ENCODE measurements at places on chromosomes 7 and 10. TPM values are rescaled to one million over a fixed set of nuclear protein-coding genes. Genes with fewer than 3 reads are reported as not detected.

The PLAC9 gene
- total RNA-seq = not detected

The TEX47 gene
- not detected for total RNA-seq

The SPAM1 gene
- not detected for total RNA-seq

The AGMO gene
- not detected for total RNA-seq

The TRPV6 gene
- not detected for total RNA-seq

GRCh38 chr7:140639366-140640053 lies 1.1 kb downstream of the DENND2A start:
- peaks cover 22% of the 10 kb centered on the region for H3K27me3 ChIP-seq
- DNase-seq = peak; percentile 32
- H3K27ac ChIP-seq = peak overlapping the region; percentile 92
- H3K4me3 ChIP-seq = peak overlapping the region; percentile 100
- peaks cover 9% of the 10 kb centered on the region for H3K36me3 ChIP-seq
- H3K4me1 ChIP-seq = peaks cover 45% of the 10 kb centered on the region

GRCh38 chr7:78792006-78792405 lies 661.5 kb downstream of the MAGI2 start:
- H3K4me1 ChIP-seq = no peaks in the 10 kb centered on the region
- H3K27ac ChIP-seq = no peak overlapping the region
- DNase-seq = no peak
- H3K27me3 ChIP-seq = no peaks in the 10 kb centered on the region
- no peak overlapping the region for H3K4me3 ChIP-seq
- no peaks in the 10 kb centered on the region for H3K36me3 ChIP-seq

DNA sequence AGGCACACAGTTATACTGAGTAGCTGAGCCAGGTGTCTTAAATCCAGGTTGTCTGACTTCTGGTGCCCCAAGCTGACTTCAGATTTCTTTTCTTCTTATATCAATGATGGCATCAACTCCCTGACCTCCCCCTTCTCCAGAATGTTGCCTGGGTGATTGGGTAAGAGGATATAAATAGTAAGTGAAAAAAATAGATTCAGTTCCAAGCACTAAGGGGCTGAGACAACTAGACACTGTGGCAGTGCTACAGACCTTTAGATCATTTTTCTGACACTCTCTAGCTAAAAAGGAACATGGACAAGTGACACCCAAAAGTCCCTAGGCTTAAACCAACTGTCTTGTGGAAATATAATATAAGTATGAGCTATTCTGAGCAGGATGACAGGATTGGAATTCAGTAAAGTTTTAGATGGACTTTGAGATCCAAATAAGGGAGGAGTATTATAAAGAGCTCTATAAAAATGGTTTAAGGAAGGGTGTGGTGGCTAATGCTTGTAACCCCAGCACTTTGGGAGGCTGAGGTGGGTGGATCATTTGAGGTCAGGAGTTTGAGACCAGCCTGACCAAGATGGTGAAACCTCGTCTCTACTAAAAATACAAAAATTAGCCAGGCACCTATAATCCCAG lies 589.1 kb upstream of the GALNT17 start:
- H3K4me1 ChIP-seq = peaks cover 3% of the 10 kb centered on the region
- H3K27me3 ChIP-seq = peaks cover 2% of the 10 kb centered on the region
- H3K27ac ChIP-seq = no peak overlapping the region

- peaks cover 3% of the 10 kb centered on the region for H3K27me3 ChIP-seq
- H3K36me3 ChIP-seq = no peaks in the 10 kb centered on the region
- DNase-seq = no peak
Observed at GRCh38 chr10:124292911-124293615, 125.7 kb downstream of the OAT start.

DNA sequence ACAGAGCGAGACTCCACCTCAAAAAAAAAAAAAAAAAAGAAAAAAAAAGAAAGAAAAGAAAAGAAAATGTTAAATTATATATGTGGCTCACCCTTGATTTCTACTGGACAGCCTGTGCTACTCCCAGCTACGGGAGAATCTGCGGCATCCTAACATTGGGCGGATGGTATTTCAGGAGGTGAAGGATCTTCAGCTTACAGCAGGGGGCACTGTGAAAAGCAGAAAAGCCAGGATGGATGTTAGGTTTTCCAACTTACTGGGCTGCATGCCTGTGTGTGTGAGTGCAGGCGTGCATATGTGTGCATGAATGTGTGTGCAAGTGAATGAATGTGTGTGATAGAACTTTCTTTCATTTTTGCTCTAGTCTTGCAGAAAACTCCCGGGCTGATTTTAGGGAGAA lies 1066.5 kb downstream of the TYW1 start:
- no peak overlapping the region for H3K4me3 ChIP-seq
- H3K4me1 ChIP-seq = no peaks in the 10 kb centered on the region
- peaks cover 10% of the 10 kb centered on the region for H3K27me3 ChIP-seq
- H3K27ac ChIP-seq = no peak overlapping the region

DNA sequence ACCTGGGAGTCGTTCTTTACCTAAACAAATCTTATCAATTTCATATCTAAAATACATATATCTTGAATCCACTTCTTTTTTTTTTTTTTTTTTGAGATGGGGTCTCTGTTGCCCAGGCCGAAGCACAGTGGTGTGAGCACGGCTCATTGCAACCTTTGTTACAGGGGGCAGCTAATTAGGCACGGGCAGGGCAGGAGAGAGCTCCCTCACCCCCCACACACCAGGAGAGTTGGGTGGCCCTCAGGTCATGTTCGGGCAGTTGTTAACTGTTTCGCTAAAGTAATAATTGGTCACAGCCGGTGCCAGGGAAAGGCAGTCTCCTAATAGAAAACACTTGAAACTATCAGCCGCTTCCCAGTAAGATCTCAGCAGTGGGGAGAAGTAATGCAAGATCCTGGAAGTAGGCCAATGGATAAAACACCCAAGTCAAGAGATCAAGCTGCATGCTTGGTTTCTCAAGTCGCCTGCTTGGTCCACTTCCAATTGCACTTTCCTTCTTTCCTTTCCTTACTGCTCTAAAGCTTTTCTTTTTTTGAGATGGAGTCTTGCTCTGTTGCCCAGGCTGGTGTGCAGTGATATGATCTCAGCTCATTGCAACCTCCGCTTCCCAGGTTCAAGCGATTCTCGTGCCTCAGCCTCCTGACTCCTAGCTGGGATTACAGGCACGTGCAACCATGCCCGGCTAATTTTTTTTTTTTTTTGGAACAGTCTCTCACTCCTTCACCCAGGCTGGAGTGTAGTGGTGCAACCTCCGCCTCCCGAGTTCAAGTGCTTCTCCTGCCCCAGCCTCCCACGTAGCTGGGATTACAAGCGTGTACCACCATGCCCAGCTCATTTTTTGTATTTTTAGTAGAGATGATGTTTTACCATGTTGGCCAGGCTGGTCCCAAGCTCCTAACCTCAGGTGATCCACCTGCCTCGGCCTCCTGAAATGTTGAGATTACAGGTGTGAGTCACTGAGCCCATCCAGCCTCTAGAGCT lies 21.3 kb upstream of the EFCAB10 start:
- no peak overlapping the region for H3K27ac ChIP-seq
- no peaks in the 10 kb centered on the region for H3K27me3 ChIP-seq
- H3K4me3 ChIP-seq = no peak overlapping the region
- no peaks in the 10 kb centered on the region for H3K36me3 ChIP-seq
- no peak for DNase-seq

DNA sequence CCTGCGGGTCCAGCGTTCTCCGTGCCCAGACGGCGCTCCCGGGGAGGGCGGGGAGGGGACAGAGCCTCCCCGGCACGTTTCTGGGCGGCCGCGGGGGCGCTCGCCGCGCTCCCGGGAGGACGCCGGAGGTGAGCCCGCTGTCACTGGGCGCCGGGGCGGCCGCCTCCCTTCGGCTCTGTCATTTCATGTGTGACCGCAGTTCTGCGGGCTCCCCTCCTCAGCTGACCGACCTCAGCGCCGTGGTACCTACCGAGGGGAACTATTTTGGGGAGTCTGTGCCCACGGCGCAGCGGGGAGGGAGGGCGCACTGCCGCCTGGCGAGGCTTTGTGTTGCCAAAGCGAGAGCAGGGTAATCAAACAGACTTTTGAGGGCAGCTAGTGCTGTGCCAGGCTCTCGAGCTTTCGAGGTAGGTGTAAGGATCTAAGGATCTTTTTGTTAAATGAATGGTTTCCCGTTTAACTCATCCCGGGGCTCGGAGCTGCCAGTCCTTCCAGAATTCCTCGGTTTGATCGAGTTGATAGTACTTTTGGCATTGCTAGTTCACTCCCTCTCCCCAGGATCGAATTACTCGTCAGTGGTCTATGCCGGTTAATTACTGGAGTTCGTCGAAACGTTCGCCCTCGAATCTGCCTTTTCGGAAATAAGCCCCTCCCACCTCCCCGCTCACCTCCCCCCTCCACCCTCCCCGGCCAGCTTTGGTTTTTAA lies 1.9 kb downstream of the ARID5B start:
- H3K36me3 ChIP-seq = no peaks in the 10 kb centered on the region
- DNase-seq = peak; percentile 31
- H3K27me3 ChIP-seq = no peaks in the 10 kb centered on the region
- H3K4me3 ChIP-seq = peak overlapping the region; percentile 92
- H3K4me1 ChIP-seq = peaks cover 21% of the 10 kb centered on the region

DNA sequence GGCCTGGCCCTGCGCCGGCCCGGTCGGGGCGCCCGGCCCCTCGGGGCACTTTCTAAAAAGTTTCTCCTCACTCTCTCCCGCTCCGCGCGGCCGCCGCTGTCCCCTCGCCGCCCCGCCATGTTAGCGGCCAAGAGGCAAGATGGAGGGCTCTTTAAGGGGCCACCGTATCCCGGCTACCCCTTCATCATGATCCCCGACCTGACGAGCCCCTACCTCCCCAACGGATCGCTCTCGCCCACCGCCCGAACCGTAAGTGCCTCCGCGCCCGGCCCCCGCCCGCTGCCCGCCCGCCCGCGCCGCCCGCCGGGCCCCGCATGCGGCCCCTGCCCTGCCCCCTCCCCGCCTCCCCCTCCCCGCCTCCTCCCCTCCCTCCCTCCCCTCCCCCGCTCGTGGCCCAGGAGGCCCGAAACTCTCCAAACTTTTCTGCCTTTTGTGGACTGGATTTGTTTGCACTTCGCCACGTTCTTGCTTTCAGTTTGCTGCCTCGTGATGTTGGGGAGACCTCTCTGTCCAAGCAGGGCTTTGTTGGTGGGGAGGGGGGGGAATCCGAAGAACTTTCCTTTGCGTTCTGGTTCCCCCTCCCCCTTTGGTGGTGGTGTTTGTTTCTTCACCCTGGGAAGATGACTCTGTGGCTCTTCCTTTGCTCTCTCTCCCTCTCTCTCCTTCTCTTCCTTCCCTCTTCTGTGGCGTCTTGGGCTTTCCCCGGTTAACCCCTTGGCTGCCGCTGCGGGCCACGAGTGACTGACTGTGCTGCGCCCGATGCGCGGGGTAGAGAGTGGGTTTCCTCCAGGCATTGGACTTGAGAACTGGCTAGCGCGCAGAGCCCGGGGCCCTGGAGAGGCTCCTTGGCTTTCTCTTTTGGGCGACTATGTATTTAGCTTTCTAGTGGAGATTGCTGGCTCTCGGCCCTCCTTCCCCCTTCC lies 1.6 kb downstream of the TCF7L2 start:
- peak overlapping the region; percentile 98 for H3K27ac ChIP-seq
- peaks cover 3% of the 10 kb centered on the region for H3K36me3 ChIP-seq
- peaks cover 7% of the 10 kb centered on the region for H3K27me3 ChIP-seq
- peaks cover 39% of the 10 kb centered on the region for H3K4me1 ChIP-seq
- peak overlapping the region; percentile 99 for H3K4me3 ChIP-seq

GRCh38 chr10:72747521-72747920 lies 55.6 kb downstream of the MCU start:
- no peak for DNase-seq
- no peaks in the 10 kb centered on the region for H3K27me3 ChIP-seq
- no peak overlapping the region for H3K27ac ChIP-seq
- no peaks in the 10 kb centered on the region for H3K36me3 ChIP-seq

- H3K36me3 ChIP-seq = peaks cover 5% of the 10 kb centered on the region
- no peak for DNase-seq
- no peak overlapping the region for H3K4me3 ChIP-seq
- no peak overlapping the region for H3K27ac ChIP-seq
- peaks cover 20% of the 10 kb centered on the region for H3K4me1 ChIP-seq
- peaks cover 10% of the 10 kb centered on the region for H3K27me3 ChIP-seq
Observed at GRCh38 chr7:2526659-2527504, 7.3 kb downstream of the LFNG start.

DNA sequence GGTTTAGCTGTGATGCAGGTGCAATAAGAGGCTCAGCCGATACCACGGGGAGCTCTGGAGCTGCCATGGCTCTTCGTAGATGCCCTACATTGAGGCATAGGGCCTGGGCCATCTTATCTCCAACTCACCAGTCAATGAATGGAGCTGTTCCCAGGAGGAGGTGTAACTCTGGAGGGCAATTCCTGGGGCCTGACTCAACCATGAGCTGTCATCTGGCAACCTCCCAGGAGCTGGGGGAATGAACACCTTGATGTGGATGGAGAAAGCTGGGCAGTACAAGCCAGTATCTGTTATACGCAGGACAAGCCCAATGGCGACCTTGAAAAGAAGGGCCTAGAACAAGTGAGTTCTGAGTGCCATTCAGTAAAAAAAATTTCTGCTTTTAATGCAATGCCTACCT lies 224.0 kb upstream of the PLXDC2 start:
- H3K36me3 ChIP-seq = peaks cover under 1% of the 10 kb centered on the region
- H3K4me3 ChIP-seq = no peak overlapping the region
- H3K27ac ChIP-seq = no peak overlapping the region
- no peaks in the 10 kb centered on the region for H3K27me3 ChIP-seq
- DNase-seq = no peak

DNA sequence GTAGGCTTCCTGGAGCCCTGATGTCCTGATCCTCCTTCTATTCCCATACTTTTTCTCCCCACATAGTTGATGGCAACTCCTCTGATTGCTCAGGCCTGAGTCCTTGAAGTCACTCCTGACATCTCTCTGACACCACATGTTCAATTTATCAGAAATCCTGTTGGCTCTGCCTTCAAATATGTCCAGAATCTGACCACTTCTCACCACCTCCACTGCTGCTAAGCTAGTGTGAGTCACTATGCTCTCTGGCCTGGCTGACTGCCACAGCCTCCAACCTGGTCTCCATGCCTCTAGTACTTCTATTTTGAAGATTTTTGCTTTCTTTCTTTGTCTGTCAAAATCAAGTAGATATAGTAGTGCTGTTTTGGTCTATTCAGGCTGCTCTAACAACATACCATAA lies 53.0 kb downstream of the TMEM229A start:
- H3K27me3 ChIP-seq = peaks cover 1% of the 10 kb centered on the region
- H3K4me1 ChIP-seq = no peaks in the 10 kb centered on the region
- no peak overlapping the region for H3K27ac ChIP-seq
- DNase-seq = no peak

DNA sequence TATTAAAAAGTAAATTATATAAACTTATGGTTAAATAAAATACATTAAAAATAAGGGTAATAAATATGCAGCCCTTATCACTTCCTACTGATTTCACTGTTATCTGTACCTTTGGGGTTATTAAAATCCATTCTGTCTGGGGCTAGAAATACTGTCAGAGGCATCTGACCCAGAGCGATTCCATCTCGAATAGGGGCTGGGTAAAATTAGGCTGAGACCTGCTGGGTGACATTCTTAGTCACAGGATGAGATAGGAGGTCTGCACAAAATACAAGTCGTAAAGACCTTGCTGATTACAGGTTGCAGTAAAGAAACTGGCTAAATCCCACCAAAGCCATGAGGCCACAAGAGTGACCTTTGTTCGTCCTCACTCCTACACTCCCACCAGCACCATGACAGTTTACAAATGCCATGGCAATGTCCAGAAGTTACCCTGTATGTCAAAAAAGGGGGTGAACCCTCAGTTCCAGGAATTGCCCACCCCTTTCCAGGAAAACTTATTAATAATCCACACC lies 77.6 kb downstream of the COBL start:
- H3K36me3 ChIP-seq = no peaks in the 10 kb centered on the region
- no peak for DNase-seq
- H3K27me3 ChIP-seq = peaks cover 6% of the 10 kb centered on the region
- no peaks in the 10 kb centered on the region for H3K4me1 ChIP-seq

All from endothelial cell (in vitro differentiated cells).